ENCODE measurements at places on chromosomes 16 and 17. TPM values are rescaled to one million over a fixed set of nuclear protein-coding genes. Genes with fewer than 3 reads are reported as not detected.

GRCh38 chr16:700684-701584 is 4.7 kb downstream of the FBXL16 start:
- no peaks in the 10 kb centered on the region for H3K36me3 ChIP-seq
- peak; percentile 76 for DNase-seq
- no peak overlapping the region for H3K27ac ChIP-seq
- no peaks in the 10 kb centered on the region for H3K4me1 ChIP-seq
- peaks cover 82% of the 10 kb centered on the region for H3K27me3 ChIP-seq
- H3K4me3 ChIP-seq: no peak overlapping the region

DNA sequence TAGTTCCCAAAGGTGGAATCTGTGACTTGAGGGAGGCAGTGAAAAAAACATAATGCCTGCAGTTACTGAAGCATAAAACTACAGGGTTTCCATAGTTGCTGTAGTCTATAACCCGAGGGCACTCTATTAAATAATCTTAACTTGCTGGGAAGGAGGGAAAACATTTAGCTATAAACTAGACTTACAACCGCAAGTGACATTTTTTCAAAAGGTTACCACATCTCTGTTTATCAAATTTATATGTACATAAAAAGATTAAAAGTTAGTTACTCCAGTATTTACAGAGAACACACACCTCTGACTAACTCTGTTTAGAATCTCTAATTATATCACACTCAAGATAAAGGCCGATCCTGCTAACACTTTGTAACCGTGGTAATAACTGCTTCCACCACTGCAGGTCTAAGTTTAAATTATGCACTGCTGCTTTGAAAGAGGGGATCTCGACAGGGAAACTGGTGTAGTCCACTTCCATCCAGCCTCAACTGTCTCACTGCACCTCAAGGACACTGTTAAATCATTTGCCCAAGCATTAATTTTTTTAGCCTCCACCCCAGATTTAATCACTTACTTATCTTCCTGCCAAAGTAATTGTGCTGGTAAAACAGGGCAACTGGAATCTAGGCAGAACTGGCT is 14.6 kb downstream of the KCNJ16 start:
- H3K27ac ChIP-seq: no peak overlapping the region
- no peaks in the 10 kb centered on the region for H3K27me3 ChIP-seq
- DNase-seq: no peak
- H3K36me3 ChIP-seq: no peaks in the 10 kb centered on the region
- no peak overlapping the region for H3K4me3 ChIP-seq

GRCh38 chr16:73064994-73065545 is 17.1 kb upstream of the ZFHX3 start:
- no peak for DNase-seq
- peak overlapping the region; percentile 70 for H3K4me3 ChIP-seq
- H3K4me1 ChIP-seq: peaks cover 74% of the 10 kb centered on the region
- H3K36me3 ChIP-seq: no peaks in the 10 kb centered on the region
- peaks cover 100% of the 10 kb centered on the region for H3K27me3 ChIP-seq

The ADAD2 gene
- 1.6 TPM for total RNA-seq

DNA sequence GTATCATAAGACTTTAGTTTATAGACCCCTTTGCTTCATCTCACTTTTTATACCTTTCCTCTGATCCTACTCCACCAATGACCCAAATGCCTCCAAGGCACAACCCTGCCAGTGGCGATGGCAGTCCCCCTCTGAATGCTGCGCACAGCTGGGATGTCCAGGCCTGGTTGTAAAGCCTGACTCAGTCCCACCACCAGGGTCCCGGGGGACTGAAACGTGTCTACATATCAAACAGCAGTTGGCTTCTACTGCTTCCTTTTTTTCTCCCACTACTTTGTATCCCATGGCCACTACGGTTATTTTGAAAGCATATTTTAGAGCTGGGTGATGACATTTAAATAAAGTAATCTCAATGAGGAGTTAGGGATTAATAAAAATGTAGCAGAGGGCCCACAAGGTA is 329.8 kb upstream of the PSMD7 start:
- H3K4me1 ChIP-seq: peaks cover 6% of the 10 kb centered on the region
- no peak overlapping the region for H3K4me3 ChIP-seq
- DNase-seq: no peak
- peaks cover 1% of the 10 kb centered on the region for H3K36me3 ChIP-seq

DNA sequence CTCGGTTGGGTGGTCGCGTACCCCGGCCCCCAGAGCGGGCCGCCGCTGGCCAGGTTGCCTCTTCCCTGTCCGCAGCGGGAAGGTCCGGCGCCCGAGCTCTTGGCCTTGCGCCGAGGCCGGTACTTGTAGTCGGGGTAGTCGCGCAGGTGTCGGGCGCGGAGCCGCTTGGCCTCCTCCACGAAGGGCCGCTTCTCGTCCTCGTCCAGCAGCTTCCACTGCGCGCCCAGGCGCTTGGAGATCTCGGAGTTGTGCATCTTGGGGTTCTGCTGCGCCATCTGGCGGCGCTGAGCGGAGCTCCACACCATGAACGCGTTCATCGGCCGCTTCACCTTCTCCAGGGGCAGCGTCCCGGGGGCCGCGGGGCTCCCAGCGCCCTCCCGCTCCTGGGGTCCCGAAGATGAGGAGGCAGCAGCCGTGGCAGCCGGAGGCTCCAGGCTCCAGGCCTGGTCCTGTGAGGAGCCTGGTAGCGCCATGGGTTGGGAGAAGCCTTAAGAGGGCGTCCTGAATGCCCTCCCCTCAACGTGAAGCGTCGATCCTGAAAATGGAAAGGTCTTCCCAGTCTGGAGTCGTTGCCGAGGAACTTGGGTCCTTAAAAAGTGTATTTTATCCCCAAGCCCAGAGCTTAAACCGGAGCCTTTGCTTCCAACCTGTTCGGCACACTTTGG is 558 bp downstream of the SOX15 start:
- H3K36me3 ChIP-seq: peaks cover 42% of the 10 kb centered on the region
- H3K27ac ChIP-seq: peak overlapping the region; percentile 79
- H3K4me1 ChIP-seq: peaks cover 38% of the 10 kb centered on the region
- peak; percentile 91 for DNase-seq

DNA sequence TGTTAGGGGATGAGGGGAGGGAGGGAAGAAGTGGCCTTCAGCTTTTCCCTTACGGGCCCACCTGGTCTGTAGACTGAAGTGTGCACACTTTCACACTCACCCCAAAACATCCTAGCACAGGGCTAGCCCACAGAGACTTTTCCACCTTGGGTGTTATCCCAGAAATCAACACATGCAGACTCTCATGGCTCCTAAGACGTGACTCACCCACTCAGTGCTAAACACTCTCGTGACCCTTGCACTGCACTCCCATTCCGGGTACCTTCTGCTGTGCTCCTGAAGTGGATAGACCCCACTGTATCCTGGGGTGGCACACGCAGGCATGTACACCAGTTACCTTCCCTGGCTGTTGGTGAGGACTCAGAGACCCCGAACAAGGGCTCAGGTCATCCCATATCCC is 23.0 kb upstream of the ABCC3 start:
- H3K27me3 ChIP-seq: no peaks in the 10 kb centered on the region
- H3K27ac ChIP-seq: no peak overlapping the region
- H3K36me3 ChIP-seq: no peaks in the 10 kb centered on the region
- H3K4me1 ChIP-seq: peaks cover 11% of the 10 kb centered on the region
- no peak overlapping the region for H3K4me3 ChIP-seq

The RNF40 gene
- total RNA-seq: 66.9 TPM

Data from WTC11 (cell line).